ENCODE measurements at places on chromosomes 1 and 21.

- peak; percentile 10 for DNase-seq
Observed at GRCh38 chr1:175933801-175934200, 190.4 kb upstream of the TNR start.

DNA sequence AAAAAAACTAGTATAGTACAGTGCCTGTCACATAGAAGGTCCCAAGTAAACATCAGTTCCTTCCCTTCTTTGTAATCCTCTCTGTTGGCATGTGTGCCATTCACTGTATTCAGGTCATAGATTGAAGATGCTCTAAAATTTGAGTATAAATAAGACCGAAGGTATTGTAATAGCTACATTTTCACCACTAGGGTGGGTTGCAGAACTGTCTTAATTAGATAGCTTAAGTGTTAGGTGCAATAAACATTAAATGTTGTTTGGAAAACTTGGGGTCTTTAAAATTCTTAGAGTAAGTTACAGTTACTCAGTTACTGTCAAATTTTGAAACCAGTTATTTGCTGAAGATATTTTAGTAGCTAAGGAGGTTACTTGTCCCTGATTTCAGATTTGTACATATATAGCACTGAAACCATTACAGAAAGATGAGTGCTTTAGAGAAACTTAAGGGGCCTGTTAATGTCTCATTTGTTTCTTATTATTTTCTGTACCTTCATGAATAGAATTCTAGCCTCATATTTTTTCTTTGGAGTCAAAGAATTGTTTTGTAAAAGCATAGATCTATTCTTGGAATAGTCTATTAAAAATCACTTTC is 24.3 kb downstream of the PER3 start:
- DNase-seq = peak; percentile 15

DNA sequence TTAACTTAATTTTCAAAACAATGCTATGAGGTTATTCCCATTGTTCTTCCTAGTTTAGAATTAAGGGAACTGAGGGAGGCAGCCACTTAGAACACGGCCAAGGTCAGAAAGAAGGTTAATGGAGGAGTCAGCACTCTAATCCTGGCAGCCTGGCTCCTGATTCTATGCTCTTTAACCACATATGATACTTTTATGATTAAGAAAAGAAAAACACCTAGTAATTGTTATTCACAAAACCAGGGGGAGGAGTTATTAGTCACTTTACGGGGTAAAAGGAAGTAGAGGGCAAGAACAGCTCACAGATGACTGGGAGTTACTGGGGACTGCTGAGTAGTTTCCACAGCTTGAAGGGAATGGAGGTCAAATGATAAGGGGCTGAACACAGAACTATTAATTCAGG is 38.6 kb downstream of the GADD45A start:
- no peak for DNase-seq

GRCh38 chr1:54268762-54269297 is 68.9 kb downstream of the MRPL37 start:
- no peak for DNase-seq

- DNase-seq = peak; percentile 8
Observed at GRCh38 chr1:229406798-229407197, 27.1 kb downstream of the ACTA1 start.

DNA sequence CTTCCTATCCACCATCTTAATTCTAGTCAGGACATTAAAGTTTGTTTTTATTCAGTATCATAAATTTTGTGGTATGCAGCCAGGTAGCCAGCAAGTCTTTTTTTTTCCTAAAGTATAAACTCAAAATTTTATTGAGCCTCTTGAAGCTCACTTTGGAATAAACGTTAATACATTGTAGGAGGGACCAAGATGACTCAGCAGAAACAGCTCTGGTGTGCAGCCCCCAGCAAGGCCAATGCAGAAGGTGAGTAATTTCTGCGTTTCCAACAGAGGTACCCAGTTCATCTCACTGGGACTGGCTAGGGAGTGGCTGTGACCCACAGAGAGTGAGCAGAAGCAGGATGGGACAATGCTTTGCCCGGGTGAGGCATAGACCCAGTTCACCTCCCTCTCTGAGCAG is 9.7 kb upstream of the OR2M3 start:
- no peak for DNase-seq

- DNase-seq = no peak
Observed at GRCh38 chr21:31673321-31673912, 13.9 kb downstream of the SOD1 start.

- peak; percentile 62 for DNase-seq
Observed at GRCh38 chr1:212669102-212669501, 30.5 kb downstream of the BATF3 start.

GRCh38 chr1:52032124-52032784 is 1.4 kb downstream of the KTI12 start:
- no peak for DNase-seq

DNA sequence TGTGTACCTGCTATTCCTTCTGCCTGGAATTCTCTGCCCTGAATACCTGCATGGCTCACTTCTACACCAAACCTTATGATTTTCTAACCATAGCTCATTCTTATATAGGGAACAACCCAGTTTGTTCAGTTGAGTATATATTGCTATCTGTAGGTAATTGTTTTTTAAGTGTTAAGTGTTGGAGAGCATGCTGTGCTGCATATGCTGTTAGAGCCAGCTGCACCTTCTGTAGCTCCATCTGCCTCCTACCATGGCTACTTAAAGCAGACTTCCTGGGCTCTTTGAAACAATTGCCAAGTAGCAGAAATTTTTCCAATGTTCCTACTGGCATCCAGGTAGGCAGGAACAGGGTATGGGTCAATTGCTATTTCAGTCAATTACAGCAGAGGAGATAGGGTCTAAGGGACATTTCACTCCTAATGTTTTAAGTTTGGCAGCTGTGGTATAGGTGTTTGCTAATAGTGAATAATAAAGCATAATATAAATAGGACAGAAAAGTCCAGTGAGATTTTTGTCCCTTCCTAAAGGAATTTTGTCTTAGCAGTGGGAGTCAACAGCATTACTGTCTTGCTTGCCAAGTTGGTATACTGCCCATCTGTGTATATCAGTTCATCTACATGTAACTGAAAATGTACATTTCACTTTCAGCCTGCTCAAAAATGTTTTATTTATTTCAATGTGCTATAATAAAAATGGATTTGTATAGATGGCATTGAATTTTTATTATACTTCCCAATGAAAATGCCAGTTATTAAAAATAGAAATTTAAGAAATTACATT is 34.0 kb upstream of the C1orf115 start:
- DNase-seq = no peak

- no peak for DNase-seq
Observed at GRCh38 chr1:56904663-56905397, 50.2 kb downstream of the C8A start.

DNA sequence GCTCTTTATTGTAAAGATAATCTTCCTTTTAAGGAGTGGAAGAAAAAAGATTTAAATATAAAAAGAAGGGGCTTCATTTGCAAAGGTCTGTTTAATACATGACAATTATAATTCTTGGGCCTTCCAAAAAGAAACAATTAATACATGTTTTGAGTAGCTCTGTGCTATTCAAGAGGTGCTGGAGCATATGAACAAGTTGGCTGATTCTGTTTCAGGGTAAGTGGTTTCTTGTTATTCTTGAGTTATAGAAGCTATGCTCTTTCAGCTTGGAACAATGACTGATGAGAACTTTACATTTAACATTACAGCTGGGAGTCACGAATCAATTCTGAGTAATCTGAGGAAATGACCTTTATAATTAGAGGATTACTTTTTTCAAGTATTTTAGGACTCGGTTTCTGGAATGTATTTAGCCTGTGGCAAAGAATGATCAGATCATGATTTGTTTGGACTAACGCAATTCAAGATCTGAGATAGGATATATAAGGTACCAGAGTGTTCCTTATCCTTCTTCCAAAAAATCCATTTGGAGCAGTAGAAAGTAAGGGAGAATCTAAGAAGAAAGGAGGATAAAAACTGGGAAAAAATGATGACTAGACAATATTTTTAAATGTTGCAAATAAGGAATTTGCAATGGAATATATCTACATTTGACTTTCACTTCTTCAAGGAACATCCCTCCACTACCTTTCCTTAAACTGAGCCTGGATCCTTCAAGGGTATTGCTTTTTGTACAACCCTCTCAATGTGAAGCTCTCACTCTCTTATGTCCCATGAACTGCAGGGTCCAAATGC is 77.1 kb upstream of the KCTD3 start:
- no peak for DNase-seq

DNA sequence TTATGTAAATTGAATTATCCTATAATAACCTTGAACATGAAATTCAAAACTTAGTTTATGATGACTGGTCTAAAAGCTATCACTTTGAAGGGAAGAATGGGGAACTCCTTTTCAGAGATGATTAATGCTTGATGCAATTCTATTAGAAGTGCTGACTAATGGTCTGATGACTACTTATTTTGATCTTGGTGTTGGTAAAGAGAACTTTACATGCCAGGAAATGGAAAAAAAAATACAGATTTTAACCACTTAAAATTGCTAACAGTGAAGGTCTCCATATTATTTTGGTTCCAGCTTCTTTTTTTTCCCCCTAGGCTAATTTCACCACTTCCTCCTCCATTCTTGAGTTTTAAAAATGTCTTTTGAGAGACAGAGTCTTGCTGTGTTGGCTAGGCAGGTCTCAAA is 22.9 kb downstream of the S1PR1 start:
- DNase-seq = no peak

- no peak for DNase-seq
Observed at GRCh38 chr1:154420961-154421924, 16.1 kb downstream of the IL6R start.

DNA sequence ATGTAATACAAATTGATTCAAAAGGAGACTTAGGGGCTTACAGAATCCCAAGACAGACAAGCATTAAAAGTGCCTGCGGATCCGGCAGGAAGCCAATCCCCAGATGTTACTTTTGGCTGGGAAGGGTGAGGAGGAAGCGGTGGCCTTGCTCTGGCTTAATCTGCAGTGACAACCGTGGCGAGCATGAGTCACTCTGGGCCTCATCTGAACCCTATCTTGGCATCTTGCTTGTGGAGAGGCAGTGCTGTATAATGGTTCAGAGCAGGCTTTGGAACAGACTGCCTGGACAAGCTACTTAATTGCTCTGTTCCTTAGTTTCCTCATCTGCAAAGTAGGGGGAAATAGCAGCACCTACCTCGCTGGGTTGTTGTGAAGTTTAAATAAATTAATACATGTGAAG is 74.1 kb downstream of the XCL2 start:
- peak; percentile 16 for DNase-seq

DNA sequence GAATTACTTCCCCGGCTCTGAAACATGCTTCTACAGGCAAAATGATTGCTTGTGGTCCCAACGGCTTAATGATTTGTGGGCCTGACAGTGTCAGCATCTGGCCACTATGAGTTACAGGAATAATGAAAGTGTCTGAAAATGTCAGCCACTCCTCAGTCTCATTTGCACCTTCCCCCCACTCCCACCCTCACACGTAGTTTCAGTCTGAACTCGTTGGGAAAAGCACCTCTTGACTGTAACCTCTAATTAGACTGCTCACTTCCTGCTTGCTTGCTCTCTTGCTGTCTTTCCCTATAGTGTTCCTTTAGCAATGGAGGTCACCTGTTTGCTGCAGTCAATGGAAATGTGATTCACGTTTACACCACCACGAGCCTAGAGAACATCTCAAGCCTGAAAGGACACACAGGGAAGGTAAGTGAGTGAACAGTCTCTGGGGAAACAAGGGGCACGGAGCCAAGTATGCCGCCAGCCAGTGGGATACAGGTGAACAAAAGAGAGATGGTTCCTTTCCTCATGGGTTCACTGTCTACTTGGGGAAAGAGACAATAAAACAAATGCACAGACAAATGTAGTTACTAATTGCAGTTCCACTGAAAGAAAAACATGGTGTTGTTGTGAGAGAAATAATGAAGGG is 27.1 kb downstream of the CFAP57 start:
- no peak for DNase-seq

DNA sequence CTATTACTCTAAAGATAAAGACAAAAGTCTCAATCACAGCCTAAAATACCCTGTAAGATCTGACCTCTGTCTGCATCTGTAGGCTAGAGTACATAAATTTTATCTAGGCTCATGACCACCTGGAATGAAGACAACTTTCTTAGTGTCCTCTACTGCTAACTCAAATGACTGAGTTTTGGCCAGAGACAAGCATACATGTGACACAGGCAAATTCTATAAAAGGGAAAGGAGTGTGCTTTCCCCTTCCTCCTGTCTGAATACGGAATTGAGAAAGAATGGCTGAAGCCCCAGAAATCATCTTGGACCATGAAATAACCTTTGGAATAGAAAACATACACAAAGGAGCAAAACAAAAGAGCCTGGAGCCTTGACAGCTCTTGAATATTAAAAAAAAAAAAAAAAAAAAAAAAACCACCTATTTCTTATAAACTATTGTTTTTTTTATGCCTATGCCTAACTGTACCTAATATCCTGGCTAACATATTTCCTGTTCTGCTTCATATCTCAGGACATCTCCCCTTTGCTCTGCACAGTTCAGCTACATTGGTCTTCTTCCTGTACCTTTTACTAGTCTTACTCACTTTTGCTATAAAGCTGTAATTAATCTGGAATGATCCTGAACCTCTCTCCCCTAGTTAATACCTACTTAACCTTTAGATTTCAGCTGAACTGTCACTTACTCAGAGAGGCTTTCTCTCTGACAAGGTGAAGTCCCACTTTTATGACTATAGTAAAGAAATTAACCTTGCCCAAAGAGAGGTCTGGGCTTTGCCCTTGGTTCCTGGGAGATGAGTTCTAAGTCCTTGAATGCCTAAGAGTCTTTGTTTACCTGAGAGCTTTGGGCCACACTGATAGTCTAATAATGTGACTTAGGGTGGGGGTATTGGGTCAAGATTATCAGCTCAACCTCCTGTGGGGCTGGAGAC is 16.1 kb downstream of the UCHL5 start:
- no peak for DNase-seq

GRCh38 chr1:52554756-52555155 is 1.9 kb upstream of the TUT4 start:
- DNase-seq = no peak

GRCh38 chr1:58839846-58840835 is 56.3 kb upstream of the JUN start:
- DNase-seq = no peak

DNA sequence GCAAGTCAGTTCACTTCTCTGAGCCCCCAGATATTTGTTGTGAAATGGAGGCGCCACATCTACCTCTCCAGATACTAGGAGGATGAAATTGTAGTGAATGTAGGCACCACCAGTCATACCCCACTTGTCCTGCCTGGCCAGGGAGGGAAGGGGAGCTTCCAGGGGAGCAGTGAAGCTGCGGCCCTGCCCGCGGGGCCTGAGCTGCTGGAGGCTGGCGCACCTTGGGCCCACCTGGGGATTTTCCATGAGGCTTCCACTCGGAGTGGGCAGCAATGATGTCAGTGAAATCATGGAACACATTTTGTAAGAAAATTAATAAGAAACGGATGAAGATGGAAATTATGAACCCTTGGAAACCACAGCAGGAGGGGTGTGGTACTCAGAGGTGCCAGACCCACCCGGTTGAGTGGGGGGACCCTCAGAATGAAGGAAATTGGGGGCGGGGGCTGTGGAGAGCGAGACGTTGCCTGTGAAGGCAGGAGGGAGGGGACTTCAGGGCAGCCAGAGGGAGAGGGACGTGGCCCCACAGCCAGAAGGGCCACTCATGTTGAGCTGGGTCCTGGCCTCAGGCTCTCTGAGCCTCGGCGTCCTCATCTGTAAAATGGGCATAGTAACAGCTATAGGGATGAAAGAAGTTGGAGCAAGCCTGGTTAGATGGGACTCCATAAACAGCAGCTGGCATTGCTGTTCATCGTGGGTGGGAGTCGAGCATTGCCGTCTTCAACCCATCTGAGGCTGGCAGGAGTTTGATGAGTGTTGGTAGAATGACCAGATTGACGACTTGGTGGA is 101.6 kb downstream of the EPHB2 start:
- DNase-seq = no peak

- DNase-seq = no peak
Observed at GRCh38 chr1:212228591-212229119, 56.6 kb upstream of the PPP2R5A start.

GRCh38 chr1:1194723-1195122 is 11.7 kb downstream of the TNFRSF18 start:
- DNase-seq = no peak

Measured in HEK293T (cell line).